ENCODE measurements at places on chromosomes 2 and 18.

DNA sequence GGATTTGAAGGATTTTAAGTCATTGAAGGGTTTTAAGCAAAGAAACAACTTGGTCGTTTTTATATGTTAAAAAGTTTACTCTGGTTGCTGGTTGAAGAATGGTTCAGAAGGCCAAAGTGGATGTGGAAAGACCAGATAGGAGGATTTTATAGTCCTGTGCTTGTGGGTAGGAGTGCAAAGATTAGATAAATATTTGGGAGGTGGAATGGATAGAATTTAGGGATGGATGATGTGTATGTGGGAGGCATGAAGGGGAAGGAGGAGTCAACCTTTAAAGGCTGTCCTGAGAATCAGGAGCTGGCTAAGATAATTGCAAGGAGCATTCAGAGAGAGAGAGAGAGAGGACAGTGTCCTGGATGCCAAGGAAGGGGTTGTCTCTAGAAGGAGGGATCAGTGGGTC lies 190.1 kb upstream of the SPRED2 start:
- no peaks in the 10 kb centered on the region for H3K4me1 ChIP-seq
- no peak overlapping the region for H3K4me3 ChIP-seq
- no peak for DNase-seq
- no peaks in the 10 kb centered on the region for H3K36me3 ChIP-seq

DNA sequence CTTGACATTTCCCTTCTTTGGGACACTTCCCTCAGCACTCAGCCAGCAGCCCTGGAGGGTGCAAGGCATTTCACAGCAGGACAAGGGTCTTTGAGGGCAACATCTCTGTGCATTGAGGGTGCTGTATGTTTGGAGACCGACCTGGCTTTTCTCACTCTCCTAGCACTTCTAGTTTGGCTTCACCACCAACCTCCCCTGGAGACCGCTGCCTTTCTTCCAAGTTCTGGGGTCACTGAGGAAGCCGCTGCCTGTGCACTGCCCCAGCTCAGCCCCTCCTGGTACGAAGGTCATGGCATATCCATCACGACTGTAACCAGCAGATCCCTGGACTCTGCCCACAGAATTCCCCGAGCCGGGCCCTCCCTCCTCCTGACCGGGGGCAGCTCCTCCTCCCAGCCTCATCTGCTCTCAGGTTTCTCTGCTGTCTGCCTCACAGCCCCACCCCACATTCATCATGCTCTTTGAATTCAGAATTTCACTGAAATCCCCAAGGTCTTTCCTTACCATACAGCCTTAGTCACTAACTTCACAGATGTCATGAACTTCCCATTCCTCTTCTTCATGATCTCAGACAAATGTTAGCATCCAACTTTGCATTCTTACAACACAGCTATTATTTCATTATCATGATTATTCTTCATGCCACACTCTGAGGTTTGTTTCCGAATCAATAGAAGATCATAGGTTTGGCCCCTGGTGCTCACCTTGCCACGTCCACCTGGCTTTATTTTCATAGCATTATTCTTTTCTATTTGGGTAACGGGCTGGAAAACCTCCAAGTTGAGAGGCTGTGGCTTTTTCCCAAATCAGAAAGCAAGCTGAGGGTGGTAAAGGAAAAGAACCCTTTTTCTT lies 113.0 kb upstream of the COPS8 start:
- H3K27ac ChIP-seq, result peak overlapping the region; percentile 53
- H3K36me3 ChIP-seq, result no peaks in the 10 kb centered on the region
- DNase-seq, result peak; percentile 86
- H3K4me1 ChIP-seq, result peaks cover 20% of the 10 kb centered on the region

DNA sequence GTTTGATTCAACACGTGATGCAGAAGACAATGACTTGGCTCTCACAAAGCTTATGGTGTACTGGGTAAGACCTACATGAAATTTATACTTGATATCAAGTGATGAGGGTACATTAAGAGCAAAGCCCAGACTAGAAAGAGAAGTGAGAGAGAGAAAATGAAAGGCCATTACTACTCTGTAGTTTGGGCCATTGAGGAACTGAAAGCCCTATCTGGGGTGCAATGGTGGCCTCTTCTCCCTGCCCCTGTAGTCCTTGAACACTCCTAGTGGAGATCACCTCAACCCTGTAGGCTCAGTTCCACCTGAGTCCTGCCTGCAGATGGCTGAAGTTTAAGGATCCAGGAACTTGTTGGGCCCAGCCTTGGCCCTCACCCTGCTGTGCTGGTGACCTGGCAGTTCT lies 569.8 kb upstream of the MEX3C start:
- H3K4me1 ChIP-seq, result no peaks in the 10 kb centered on the region
- no peak overlapping the region for H3K4me3 ChIP-seq
- H3K27me3 ChIP-seq, result no peaks in the 10 kb centered on the region

DNA sequence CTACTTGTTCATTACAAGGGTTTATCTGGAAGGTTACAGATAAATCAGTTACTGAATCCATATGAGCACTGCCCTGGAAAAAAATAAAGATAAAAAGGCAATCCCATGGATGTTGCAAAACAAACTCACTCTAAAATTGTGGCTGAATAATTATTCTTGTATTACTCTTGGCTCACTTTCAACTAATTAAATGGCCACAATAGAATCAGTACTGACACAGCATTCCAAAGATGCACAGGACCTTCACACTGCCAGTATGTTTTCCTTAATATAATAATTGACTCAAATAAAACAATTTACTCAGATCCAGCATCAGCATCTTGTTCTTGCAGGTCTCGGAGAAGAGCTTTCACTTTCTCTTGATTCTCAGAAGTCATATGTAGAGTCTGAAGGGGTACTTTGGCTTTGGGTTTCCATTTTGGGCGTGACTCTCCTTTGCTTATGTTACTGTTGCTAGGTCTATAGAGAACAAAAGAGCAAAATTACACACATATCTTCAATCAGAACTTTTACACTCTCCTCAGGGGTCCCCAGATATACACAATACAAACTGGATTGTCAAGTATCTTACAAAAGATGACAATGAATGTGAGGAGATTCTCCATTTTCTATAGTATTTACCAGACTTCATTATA lies 12.6 kb downstream of the DHX57 start:
- no peaks in the 10 kb centered on the region for H3K27me3 ChIP-seq
- H3K27ac ChIP-seq, result no peak overlapping the region
- H3K4me1 ChIP-seq, result peaks cover 17% of the 10 kb centered on the region
- no peak overlapping the region for H3K4me3 ChIP-seq
- DNase-seq, result no peak
- peaks cover 31% of the 10 kb centered on the region for H3K36me3 ChIP-seq

DNA sequence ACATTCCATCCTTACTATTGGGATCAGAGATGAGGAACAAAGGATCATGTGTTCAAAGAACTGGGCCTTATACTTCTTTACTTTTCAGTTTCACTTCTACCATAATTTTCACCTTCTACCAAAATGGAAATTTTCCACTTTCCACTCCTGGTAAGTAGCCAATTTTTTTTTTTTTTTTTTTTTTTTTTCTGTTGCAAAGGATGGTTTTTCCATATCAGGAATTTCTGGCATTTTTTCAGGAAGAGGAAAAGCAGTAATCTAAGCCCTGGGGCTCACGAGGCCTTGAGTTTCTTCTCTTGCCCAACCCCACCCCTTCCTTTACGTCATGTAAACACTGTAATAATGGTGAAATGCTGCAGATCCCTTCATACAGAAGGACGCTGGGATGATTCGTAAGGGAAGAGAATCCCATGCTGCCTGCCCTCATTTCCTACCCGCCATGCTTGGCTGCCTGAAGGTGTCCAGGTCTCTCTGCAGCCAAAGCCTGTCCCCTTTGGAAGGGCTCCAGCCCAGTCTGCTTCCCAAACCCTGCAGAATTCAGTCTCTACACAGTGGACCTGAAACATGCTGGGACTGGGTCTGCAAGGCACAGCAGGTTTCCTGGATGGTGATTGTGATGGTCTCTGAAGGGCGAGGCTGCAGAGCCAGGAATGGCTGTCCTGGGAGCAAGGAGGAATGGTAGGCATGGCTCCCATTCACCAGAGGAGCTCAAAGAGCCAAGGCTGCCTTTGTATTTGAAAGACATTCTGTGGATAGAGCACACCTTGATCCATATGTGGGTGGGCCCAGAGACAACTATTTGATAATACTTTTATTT lies 57.0 kb downstream of the EFR3B start:
- peaks cover 11% of the 10 kb centered on the region for H3K4me1 ChIP-seq
- no peaks in the 10 kb centered on the region for H3K36me3 ChIP-seq
- no peak overlapping the region for H3K27ac ChIP-seq
- DNase-seq, result no peak
- H3K4me3 ChIP-seq, result no peak overlapping the region

DNA sequence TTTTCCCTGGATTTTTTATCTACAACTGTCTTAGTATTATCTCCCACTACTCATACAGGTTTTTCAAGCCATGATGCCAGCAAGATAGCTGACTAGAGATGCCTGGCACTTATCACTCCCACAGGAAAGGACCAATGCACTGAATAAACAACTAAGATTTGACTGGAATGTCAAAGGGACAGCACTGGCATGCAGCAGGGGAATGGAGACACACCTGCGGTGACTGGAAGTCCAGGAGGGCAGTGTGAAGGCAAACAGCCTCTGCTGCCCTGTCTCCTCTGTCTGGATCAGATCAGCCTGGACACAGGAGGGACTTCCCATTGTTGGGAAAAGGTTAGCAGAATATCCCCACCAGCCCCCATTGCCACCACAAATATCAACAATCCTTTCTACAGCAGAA lies 85.1 kb downstream of the TMEM237 start:
- no peak overlapping the region for H3K4me3 ChIP-seq
- peak; percentile 25 for DNase-seq
- no peaks in the 10 kb centered on the region for H3K4me1 ChIP-seq
- no peak overlapping the region for H3K27ac ChIP-seq

DNA sequence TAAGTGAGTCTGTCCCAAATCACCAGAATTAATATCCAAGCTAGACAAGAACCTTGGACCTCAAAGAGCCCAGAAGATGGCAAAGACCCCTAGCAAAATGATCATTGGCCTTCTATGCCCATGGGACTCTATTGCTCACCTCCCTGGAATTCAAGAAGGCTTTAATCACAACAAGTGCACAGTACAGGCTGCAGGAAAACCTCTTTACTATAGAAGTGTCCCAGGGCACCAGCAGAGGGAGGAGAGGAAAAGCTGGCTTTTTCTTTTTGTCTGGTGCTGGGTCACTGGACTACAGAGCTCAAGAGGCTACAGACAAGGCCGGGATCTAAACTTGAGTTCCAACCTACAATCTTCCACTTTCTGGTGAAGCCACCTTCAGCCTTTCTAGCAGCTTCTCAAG lies 88.3 kb upstream of the PPP1CB start:
- no peaks in the 10 kb centered on the region for H3K36me3 ChIP-seq
- H3K4me1 ChIP-seq, result peaks cover 45% of the 10 kb centered on the region
- no peaks in the 10 kb centered on the region for H3K27me3 ChIP-seq
- peak; percentile 72 for DNase-seq
- H3K4me3 ChIP-seq, result no peak overlapping the region

DNA sequence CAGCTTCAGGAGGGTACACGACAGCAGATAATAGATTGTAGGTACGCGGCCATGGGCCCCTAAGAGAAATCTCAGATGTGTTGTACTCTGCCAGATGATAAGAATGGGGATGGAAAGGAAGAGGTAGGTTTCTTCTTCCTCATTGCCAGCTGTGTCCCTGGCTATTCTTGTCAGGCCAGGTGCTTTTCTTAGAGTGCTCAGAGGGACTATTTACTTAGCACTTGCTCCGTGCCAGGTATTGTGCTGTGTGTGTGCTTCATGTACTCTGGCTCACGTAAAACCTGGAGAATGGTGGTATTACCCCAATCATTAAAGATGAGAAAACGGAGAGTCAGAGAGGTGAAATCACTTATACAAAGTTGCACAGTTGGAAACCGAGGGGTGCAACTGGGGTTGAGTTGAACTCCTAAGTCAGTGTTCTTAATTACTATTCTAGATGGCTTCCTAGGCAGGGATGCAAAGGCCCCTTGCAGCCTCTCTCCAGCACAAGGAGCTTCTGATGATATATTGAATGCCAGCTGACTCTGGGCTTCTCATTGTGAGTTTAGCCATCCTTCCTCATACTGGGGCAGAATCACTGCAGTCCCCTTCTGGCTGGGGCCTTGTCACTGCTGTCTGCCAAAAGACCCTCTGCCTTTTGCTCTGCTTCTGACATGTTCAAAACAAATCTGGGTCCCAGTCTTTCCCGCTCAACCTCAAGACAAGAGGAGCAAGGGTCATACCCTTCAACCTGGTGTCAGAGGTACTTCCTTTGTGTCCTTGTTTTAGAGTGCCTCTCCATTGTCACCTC lies 60.7 kb downstream of the LYPD1 start:
- DNase-seq, result no peak
- H3K4me1 ChIP-seq, result no peaks in the 10 kb centered on the region
- no peak overlapping the region for H3K27ac ChIP-seq
- no peak overlapping the region for H3K4me3 ChIP-seq
- H3K36me3 ChIP-seq, result no peaks in the 10 kb centered on the region
- H3K27me3 ChIP-seq, result no peaks in the 10 kb centered on the region

DNA sequence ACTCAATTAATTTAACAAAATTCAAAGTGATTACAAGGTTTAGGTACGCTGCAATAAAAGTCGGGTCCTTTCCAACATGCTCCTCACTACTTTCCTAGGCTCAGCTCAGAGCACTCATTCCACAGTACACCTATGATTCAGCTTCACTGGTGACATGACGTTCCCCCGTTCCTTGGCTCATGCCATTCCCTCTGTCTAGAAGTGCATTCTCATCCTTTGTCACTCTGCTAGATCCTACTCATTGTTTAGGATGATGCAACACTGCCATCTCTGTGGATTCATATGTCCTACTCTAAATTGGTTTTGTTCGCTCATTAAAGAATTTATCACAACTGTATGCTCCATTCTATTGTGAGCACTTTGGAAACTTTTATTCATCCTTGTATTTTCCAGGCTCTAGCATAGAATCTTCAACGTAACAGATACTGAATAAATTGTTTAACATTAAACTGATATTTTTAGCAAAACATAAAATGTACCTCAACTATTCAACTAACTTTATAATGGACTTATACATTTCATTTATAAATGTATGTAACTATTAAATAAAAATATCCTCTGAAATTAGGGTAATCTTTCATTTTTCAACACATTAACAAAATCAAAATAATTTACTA lies 78.6 kb downstream of the FAM228A start:
- H3K4me3 ChIP-seq, result no peak overlapping the region
- H3K4me1 ChIP-seq, result no peaks in the 10 kb centered on the region
- no peaks in the 10 kb centered on the region for H3K27me3 ChIP-seq
- no peak overlapping the region for H3K27ac ChIP-seq
- DNase-seq, result peak; percentile 50

DNA sequence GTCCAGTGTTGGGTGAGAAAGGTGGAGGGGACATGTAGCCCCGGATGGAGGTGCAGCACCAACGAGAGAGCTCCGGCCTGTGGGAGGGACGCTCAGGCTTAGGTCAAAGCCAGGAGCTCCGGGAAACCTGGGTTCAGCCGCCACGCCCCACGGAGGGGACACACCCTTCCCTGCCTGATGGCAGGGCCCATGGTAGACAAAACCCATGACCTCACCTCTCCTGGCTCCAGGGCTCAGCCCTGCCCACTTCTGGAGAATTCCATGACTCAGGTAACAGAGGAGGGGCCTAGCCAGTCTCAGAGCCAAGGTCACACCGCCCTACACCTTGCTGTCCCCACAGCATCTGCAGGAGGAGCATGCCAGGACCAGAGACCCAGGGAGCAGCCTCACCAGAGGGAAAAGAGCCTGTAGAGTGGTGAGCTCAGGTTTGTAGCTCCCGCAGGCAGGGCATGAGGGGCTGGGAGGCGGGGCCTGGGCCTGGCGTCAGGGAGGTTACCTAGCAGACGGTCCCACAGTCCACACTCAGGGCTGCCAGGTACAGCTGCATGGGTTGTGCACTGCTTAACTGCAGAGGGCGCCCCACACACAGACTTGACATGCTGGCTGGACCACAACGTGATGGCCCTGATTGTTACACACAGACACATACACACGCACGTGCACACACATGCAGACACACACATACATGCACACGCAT lies 70.8 kb upstream of the SMAD7 start:
- H3K27ac ChIP-seq, result peak overlapping the region; percentile 44
- DNase-seq, result peak; percentile 73
- peak overlapping the region; percentile 55 for H3K4me3 ChIP-seq

Measured in PC-3 (cell line).